Right kidney (tissue), 9 donors: ENCODE measurements at places on chromosomes 3 and 15.
A peak's percentile ranks its signal among the peaks of the same experiment; 100 is the strongest.

DNA sequence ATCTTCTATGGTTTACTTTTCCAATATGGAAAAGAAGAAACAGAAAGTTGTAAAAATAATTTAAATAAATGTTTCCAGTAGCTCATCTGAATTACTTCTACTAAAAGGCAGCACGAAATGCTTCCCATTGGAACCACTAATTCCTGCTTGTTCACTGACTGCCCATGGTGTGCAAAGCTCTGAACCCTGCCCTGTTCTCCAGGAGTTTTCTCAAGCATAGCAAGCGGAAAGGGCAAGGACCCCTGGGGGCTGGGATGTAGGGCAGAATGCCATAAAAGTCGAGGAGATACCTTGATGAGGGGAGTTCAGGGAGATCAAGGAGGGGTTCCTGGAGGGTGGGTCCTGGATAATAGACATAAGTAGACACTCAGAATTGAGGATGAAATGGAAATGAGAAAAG is 35.3 kb upstream of the BNC1 start:
- no peak for DNase-seq

- no peak for DNase-seq
Observed at GRCh38 chr3:18937574-18937973, 210.7 kb upstream of the KCNH8 start.

- no peak for DNase-seq
Observed at GRCh38 chr3:29746163-29746760, 465.4 kb downstream of the RBMS3 start.

DNA sequence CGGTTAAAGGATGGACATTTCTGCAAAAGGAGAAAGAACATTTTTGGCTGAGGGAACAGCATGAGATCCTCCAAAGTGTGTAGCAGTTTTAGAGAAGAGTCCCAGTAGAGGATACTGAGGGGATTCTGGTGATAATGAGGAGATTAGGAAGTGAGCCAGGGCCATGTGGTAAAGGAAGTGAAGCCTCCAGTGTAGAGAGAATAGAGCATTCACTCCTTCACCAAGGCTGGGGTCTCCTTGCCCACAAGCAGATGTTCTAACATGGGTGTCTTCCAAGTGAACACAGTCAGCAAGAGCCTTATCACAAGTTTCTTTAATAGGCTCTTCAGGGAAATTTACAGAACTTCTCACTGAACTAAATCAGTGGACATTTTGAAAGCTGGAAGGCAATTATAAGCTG is 173.7 kb downstream of the SSR3 start:
- no peak for DNase-seq

DNA sequence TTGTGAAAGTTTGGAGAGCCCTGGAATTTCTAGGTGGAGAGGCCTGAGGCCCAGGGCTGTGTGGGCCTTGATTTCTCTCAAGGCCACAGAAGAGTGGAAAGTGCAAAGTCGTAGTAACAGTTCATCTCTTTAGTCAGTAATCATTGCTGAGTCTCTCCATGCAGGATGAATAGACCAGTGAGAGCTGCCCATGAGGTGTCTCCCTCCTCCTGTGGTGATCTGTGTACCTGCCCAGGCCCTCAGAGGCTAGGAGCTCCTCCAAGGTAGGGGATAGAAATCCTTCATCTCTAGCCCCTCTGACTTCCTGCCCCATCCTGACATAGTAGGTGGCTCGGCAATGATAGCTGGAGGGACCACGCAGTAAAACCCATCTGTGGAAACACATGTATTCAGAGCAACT is 6.8 kb upstream of the IDH3A start:
- no peak for DNase-seq

GRCh38 chr3:179404307-179404706 is 47.0 kb downstream of the GNB4 start:
- no peak for DNase-seq

- DNase-seq, result no peak
Observed at GRCh38 chr3:129553719-129554118, 10.7 kb downstream of the H1-8 start.

DNA sequence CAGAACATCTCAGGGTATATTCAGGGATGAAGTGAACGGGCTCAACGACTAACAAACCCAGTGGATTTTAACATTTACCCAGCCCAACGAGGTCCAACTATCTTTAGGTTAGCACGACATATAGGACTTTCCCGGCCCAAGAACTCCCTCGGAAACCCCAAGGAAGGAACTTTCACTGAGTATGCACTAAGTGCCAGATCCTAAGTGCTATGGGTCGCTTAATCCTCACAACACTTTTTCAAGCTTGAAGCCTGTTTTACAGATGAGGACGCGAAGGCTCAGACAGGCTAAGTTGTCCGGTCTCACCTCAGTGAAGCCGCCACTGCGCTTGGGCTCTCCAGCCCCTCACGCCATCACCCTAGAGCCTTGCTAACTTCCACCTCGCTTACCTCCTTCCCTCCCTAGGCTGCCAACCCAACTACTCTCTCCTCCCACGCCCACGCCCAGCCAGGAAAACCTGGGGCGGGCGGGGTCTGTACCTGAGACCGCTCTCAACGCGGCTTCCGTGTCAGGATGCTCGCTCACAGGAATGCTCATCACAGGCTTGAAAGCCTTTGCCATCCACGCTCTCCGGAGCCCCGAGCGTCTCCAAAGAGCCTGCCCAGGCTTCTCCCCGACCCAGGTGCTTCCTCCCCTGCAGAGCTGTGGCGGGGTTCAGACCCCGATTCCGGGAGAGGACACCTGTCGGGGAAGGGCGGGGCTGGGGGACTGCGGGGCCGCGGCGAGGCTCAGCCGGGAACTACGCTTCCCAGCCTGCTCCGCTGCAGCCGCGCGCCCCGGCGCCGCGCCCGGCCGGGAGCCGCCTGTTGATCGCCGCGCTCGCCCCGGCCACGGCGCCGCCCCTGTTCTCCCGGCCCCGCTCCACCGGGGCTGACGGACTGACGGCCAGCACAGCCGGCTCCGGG is at the start of gene TMOD2:
Gene TMOD2 (plus strand): TSS at position 806 of the 905 bp plus-strand sequence. CDS start 14,845 bp downstream, outside the sequence.
- DNase-seq, result peak; percentile 69

- DNase-seq, result no peak
Observed at GRCh38 chr3:27186013-27186412, 183.2 kb downstream of the NEK10 start.

DNA sequence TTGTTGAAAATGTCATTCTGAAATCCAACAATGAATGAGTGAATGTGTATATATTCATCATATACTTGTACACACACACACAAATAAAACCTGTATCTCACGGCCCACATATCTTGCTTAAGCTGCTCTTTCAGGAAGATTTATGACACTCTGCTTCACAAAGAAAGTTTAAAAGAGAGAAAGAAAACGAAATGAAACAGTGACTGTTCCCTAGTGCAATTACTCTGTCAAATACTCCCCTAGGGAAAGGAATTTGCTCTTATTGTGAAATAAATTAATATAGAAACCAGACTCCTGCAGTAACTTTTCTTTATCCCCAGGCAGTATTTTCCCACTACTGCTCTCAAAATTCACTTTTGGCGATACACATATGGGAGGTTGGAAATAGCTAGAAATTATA is 329.1 kb downstream of the VPS13C start:
- DNase-seq, result no peak

GRCh38 chr3:127073941-127074820 is 91.3 kb downstream of the PLXNA1 start:
- DNase-seq, result no peak

DNA sequence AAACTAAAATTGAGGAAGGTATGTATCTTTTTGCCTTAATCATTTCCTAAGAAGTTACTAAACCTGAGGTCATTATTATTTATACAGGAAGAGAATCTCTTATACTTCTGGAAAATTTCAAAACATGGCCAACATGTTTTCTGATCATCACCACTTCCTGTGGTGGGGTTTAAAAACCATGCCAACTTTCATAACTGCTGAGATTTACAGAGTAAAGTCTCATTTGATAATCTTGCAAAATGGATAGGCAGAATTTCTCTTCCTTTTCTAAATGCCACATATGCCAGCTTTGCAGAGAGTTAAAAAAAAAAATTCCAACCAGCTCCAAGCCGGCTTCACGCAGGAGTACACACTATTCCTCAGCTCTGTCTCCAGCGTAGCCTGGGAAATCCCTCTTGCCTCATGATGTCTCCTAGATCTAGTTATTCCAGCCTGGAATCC is 124.3 kb upstream of the SPRED1 start:
- no peak for DNase-seq

- no peak for DNase-seq
Observed at GRCh38 chr3:11140713-11141104, 13.6 kb upstream of the HRH1 start.

DNA sequence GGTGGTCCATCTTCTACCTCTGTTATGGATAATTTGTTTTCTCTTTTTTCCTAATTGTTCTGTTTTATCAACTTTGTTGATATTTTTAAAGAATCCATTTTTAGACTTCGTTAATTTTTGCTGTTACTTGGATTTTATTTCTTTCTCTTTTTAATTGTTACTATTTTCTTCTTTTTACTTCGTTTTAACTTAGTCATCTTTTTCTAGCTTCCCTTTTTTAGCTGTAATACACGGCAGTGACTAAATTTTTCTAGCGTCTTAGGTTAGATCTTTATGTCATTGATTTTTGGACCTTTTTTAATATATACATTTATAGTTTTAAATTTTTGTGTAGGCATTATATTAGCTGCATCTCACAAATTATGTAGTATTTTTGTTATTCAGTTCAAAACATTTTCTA is 33.1 kb downstream of the ARIH2 start:
- DNase-seq, result no peak

GRCh38 chr15:56917652-56918045 is 795 bp upstream of the TCF12 start:
- no peak for DNase-seq

GRCh38 chr15:74060251-74060650 is 22.1 kb downstream of the GOLGA6A start:
- DNase-seq, result no peak

- no peak for DNase-seq
Observed at GRCh38 chr3:186643493-186643892, 3.3 kb downstream of the FETUB start.

DNA sequence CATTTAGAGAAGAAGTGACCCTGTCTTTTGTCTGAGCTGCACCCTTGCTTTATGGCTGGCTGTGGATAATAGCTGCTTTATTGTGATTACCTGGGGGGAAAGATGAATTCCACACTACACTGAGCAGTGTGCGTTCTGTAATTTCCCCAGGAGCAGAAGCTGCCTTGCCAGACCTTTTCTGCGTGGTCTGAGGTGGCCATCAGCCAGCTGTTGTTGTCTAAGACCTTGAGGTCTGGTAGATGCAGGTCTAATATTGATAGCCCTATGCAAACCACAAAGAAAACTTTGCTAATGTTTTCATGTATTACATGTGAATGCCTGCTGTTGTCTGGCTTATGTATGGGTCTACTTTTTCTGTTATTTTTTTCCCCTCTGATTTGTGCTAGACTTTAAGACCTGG is 144.6 kb downstream of the THSD4 start:
- DNase-seq, result no peak

GRCh38 chr15:25173241-25174028 is 218.6 kb downstream of the SNRPN start:
- no peak for DNase-seq

DNA sequence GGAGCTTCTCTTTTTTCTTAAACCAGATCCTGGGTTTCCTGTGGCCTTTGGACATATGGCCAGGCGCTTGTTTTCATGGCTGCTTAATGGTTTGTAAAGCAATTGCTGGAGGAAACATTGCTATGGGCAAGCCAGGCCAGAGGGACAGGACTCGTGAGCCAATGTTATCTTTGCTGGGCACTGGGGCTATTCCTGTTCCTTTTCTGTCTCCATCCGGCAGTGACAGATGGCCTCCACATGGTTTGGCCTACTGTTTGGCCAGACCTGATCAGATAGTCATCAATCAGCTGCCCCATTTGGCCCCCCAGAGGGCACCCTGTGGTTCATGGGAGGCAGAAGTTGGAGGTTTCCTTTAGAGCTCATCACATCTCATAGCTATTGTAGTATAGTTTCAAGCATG is 326.1 kb upstream of the ROPN1 start:
- DNase-seq, result no peak

DNA sequence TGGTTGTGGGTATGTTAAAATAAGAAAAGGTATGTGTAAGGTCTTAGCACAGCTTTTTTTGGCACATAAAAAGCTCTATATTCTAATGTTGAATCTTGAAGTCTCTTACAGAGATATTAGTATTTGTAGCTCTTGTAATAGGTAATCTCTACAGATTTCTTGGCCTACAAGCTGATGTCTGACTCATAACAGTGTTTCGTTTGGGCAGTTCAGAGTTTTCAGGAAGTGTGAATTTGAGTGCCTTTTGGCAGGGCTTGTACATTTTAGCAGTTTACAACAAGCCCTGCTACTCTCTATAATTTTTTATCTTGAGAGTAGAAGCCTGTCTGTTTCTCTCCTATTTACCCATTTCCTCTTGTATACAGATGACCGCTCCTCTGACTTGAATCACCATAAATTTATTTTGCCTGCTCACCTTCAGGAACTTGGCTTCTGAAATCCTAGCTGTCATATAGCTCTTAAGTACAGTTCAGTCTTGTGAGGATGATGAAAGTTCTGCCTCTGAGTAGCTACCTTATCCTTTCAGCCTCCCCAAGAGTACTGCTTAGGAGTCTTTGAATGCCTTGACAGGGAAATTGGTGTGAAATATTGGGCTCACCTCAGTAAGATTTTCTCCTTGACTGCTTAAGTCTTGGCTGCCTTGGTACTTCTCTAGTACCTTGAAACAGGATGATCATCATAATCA is 419.9 kb upstream of the RARB start:
- no peak for DNase-seq

DNA sequence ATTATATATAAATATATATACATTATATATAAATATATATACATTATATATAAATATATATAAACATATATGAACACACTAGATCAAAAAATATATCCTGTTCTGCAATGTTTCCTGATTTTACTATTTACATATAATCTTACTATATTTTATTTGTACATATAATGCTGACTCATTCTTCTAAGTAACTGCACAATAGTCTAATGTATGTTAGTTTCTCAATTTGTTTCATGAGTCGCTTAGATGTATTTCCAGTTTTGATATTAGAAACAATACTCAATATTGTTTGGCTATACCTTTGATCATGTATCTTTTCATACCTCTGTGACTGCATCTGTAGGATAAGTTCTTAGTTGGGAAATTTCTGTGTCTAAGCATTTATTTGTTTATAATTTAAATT is 669.9 kb upstream of the CCDC54 start:
- no peak for DNase-seq

DNA sequence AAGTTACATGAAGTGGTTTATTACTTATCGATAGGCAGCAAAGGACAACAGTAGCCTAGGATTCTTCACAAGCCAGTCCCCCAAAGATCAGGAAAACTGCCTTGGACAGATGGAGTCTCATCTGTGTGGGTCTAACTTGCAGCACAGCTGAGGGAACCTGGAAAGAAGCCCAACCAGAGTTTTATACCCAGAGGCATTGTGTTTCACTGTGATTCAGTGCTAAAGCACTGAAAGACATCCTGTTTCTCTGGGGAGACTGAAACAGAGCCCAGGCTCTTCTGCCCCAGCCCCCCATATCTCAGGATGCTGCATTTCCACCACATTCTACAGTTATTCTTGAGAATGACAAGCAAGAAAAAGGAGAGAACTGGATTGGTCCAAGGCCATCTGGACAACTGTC is 48.2 kb upstream of the PYDC2 start:
- DNase-seq, result no peak

GRCh38 chr15:80154336-80154735 is 1.5 kb downstream of the FAH start:
- no peak for DNase-seq
